A549 treated with CpdA at 1 μM for 4 hours (cell line): ENCODE measurements at places on chromosomes 16 and 17. TPM values are rescaled to one million over a fixed set of nuclear protein-coding genes. Genes with fewer than 3 reads are reported as not detected.

The CD300H gene
- 0.45 to 0.78 TPM (median 0.63 TPM) in 4 of 5 replicates, not detected in the other for total RNA-seq

The RAMP2 gene
- 0.65 to 1.3 TPM (median 0.99 TPM) in 5 replicates for total RNA-seq

The AHSP gene
- not detected in 5 replicates for total RNA-seq

The KRTAP3-2 gene
- 0.16 to 0.35 TPM (median 0.30 TPM) in 3 of 5 replicates, not detected in the others for total RNA-seq

The USP43 gene
- 3.9 to 5.3 TPM (median 4.5 TPM) in 5 replicates for total RNA-seq
